ENCODE measurements at places on chromosomes 2 and 18.

- DNase-seq, result no peak
Measured at GRCh38 chr2:199160081-199160480, 297.7 kb downstream of the SATB2 start.

DNA sequence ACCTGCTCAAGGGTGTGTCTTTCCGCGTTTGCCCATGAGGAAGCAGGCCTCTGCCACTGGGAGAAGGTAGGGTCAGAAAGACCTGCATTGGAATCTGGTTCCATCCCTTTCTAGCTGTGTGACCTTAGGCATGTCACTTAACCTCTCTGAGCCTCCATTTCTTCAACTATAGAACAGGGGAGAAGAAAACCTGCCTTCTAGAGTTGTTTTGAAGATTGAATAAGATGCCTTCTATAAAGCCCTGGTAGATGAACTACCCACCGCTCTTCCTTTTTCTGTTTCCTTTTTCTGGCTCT is 507 bp downstream of the NAT8 start:
- DNase-seq, result no peak

- no peak for DNase-seq
Measured at GRCh38 chr2:112615051-112615450, 30.6 kb downstream of the CHCHD5 start.

- DNase-seq, result no peak
Measured at GRCh38 chr18:36539674-36540231, 242.2 kb downstream of the FHOD3 start.

DNA sequence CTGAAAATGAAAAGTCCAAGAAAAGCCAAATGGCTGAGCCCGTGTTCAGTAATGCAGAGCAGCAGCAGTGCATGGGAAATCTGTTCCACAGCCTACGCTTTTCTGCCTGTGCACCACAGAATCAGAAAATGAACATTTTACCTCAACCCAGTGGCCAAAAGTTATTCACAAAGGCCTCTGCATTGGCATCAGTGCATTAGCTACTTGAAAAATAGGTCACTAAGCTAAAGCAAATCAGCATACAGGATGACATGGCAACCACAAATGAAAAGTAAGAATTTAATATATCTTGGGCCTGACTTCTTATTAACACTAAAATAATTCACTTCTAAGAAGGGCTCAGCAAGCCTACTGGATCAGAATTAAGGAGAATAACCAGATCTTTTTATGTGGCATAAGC is 1145.3 kb upstream of the CHAC2 start:
- no peak for DNase-seq

- DNase-seq, result no peak
Measured at GRCh38 chr2:42917425-42917927, 125.1 kb upstream of the HAAO start.

DNA sequence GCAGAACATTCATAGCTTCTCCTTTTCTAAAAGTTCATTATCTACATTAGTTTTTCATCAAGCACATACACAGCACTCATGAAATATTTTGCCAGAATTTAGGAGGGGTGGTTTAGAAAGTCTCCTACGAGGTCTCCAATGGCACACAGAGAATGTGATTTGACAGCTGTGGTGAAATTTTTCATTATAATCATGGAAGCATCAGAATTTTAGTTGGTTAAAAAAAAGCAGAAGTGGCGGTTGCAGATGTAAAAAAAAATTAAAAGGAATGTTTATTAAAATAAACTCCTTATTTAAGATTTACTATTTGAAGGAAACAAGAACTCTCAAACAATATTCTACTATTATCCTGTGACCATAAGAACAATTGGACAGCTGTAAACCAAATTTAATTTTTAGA is 10.8 kb upstream of the RHBDD1 start:
- no peak for DNase-seq

DNA sequence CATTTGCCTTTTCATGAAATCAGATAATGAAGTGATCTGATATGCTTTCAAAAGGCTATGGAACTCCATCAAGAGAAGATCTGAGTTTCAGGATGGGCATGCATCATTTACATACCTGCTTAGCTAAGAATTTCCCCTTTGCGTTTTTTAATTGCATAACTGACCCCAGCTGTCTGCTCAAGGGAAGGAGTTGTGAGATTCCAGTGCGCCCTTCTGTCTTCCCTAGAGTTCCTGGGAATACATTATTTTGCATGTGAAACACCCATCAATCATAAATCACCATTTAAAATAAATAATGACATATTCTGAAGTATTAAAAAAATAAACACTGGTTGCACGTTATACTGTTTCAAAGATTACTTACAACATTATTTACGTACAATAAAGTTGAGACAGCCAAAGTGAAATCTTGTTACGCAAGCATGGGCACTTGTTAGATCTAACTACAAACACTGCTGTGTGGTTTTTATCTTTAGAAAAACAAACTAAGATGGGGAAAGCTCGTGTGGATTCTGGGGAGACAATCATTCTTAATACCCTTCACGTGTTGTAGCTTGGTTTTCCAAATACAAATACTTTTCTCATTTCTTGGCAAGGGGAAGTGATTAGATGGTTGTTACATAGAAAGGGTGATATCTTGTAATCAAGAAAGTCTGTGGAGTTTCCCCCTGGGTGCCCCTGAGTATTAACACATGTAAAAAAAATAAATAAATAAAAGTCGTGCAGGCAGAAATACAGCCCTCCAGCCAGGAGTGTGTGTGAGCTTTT is 125.7 kb upstream of the LMAN1 start:
- no peak for DNase-seq

DNA sequence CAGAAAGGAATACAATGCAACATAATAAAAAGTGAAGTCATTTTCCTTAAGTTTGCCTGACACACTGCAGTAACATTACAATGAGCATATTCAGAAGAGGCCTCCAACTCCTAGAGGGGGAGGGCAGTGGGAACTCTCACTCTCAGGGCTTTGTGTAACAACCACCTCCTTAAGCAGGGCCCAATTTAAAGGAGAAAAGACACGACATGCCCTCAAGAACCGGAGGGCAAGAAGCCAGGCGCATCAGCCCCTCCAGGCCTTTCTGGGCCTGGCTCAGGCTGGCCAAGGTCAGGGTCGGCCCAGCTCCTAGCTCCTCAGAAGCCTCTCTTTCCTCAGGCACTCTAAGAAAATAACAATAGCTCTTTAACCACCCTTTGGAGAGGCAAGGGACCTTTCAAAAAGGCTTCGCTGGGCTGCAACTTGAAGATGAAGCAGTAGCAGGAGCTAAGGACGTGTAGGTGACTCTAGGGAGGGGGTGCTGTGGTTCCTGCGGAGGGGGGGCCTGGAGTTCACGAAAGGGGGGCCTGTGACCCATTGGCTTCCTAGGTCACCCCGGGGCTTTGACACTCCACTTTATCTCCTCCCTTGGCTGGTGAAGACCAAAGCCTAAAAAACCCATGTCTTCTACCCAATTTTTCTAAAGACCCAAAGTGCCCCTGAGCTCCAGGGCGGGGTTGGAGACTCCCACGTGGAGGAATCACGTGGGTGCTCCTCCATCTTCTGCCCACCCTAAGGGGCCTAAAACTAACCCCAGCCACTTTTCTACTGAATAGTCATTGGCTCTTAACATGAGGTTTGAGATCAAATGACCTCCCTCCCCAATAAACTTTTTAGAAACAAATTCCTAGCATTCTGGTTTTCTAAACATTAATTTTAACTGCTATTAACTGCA is 13.3 kb downstream of the SERTAD2 start:
- no peak for DNase-seq

DNA sequence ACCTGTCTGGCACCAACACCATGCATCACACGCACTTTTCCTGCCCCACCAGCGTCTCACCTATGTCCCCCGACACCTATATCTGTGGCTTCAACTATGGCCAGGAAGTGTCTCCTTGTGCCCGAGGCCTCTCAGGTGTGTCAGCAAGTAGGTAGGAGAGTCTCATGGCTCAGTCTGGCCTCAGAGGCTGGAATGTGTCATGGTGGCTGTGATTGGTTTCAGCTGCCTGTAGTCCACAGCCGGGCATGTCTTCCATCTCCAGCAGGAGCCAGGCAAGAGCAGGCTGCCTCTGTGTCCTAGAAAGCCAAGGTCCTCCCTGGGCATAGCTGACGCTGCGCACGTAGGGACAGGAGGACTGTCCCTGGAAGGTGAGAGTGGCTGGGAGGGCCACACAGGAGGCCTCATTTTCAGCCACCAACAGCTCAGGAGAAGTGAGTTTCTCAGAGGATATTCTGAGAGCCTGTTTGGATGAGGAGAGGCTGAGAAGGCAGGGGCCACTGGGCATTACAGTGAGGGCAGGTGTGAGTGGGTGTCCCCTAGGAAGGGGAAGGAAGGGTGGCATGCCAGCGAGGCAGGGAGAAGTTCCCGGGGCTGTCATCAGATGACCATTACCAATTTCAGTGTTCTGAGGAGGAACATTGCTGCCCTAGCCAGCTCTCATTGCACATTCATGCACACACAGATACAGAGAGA is 47.2 kb downstream of the SDC1 start:
- no peak for DNase-seq

DNA sequence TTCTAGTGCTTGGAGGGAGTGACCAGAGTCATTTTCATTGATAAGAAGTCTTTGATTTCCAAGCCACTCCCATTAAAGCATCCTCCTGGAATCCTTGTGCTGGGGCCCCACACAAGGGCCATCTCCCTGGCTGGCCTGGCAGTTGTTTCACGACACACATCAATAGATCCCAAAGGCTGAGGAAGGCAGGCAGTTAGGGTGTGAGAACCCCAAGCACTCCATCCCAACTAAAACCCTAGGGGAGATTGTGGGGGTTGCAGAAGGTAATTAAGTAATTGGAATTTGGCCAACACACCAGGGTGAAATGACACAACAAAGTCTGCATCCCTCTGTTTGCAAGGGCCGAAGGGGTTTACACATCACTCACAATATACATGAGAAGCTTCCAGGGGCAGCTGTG is 578.1 kb upstream of the SYT4 start:
- no peak for DNase-seq

GRCh38 chr2:238569507-238570195 is 142.9 kb downstream of the ASB1 start:
- no peak for DNase-seq

GRCh38 chr2:237694415-237695194 is 67.2 kb downstream of the LRRFIP1 start:
- DNase-seq, result no peak

DNA sequence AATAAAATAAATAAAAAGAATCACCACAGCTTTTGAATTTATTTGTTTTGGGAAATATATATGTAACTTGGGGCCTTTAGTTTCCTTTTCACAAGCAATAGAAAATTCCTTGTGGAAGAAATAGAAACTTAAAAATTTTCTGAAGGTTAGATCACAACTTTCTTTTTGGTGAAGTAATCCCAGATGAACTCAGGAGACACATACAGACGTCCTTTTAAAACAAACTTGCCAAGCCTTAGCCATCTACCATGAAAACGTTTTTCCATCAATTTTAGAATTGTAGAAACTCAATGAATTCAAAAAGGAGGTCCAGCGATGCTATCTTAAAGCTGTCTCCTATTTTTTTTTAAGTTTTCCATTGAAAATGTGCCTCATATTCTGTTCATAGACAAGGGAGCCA is 225.6 kb downstream of the ASXL3 start:
- DNase-seq, result no peak

GRCh38 chr18:2146092-2146491 is 425.2 kb downstream of the METTL4 start:
- no peak for DNase-seq

DNA sequence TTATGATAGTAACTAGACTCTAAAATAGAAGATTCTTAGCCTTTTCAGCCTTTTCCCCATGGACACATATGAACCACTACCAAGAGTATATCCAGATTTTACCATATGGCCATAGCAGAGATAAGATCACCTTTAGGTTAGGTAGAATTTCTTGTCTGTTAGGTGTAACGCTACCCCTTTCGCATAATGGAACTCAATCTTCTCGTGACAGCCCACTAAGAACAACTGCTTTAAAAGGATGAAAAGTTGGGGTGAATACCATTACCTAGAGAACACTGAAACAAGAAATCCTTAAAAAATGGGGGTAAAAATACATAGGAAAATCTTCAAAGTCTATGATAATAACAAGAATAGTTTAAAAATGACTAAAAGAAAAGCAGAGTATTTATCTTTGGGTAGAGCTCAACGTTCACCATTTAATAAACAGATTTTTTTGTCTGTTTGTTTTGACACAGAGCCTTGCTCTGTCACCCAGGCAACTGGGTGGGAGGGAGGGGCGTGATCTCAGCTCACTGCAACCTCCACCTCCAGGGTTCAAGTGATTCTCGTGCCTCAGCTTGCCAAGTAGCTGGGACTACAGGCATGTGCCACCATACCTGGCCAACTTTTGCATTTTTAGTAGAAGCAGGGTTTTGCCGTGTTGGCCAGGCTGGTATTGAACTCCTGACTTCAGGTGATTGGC is 67.2 kb downstream of the VIL1 start:
- DNase-seq, result no peak

- no peak for DNase-seq
Measured at GRCh38 chr2:173822889-173823542, 142.2 kb downstream of the SP3 start.

DNA sequence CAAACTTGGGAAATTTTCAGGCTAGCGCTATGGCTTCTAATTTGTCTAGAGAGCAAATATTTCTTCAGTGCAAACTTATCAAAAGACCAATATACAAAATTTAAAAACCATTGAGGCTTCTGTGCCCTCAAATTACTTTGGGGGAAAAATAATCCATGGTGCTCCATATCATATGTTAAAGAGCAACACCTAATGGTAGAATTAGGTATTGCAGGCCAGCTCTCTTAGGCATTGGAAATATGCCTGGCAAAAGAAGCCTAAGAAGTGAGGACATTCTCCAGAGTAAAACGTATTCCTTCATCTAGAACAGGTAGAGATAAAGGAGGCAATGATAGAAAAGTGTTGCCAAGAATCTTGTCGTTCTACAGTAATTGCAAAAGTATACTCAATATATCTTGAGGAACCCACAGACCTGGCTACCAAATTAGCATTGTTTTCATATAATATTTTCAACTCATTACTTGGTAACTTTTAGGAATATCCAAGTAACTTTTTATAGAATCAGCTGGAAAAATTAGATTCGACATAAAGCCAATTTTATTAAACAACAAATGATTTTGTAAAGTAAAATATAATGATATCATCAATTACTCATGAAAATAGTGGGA is 401.1 kb downstream of the BCL11A start:
- no peak for DNase-seq

GRCh38 chr18:65990944-65991708 is 240.3 kb downstream of the CDH7 start:
- DNase-seq, result no peak

- no peak for DNase-seq
Measured at GRCh38 chr2:71787476-71788185, 334.3 kb downstream of the DYSF start.

- peak; percentile 68 for DNase-seq
Measured at GRCh38 chr2:152730591-152731333, 12.3 kb downstream of the ARL6IP6 start.

DNA sequence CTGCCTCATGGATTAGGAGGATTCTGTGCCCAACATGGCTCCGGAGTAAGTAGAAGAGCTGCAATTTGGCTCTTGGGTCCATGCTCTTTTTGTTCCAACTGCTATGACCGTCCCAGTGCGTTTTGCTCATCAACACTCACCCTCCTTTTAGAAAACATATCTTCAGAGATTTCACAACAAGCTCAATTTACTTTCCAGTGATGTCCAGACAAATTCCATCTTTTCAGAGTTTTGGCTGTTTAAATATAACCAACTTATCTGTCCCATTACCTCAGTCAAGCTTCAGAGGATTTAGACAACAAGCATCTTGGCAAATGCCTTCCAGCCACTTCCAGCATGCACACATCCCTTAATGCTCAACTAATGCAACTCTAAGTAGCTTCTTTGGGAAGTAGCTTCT is 6.9 kb upstream of the SLC14A2 start:
- DNase-seq, result no peak

GRCh38 chr2:157413326-157414035 is 30.4 kb downstream of the CYTIP start:
- peak; percentile 89 for DNase-seq

GRCh38 chr2:7456762-7457161 is 539.5 kb downstream of the RNF144A start:
- DNase-seq, result no peak

Measured in immature natural killer cell (primary cell).